RKO (cell line): ENCODE measurements at places on chromosomes 2 and 18.
A peak's percentile ranks its signal among the peaks of the same experiment; 100 is the strongest.

GRCh38 chr2:23360571-23361125 is 24.3 kb upstream of the KLHL29 start:
- DNase-seq, result peak; percentile 36

GRCh38 chr2:182883451-182883850 is 17.0 kb upstream of the FRZB start:
- no peak for DNase-seq

GRCh38 chr2:220946552-220946951 is 625.6 kb downstream of the EPHA4 start:
- no peak for DNase-seq

DNA sequence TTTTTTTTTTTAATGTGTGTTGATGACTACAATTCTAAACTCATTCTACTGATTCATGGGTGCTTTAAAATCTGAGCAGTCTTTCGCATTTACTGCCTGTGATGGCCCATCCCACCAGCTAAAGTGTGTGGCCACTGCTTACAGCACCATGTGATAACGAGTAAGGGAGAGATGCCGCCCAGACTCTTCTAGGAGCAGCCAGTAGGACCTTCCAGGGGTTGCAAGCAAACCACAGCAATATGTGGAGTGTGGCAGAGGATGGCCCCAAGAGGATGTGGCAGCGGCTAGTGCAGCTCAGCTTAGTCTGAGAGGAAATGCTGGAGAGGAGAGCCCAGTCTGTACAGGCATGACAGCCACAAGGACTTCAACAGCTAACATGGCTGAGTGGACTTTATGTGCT is 14.9 kb downstream of the IL1B start:
- no peak for DNase-seq

- DNase-seq, result no peak
Observed at GRCh38 chr2:74317701-74318100, 25.5 kb downstream of the SLC4A5 start.

GRCh38 chr2:241545106-241545505 is 13.4 kb upstream of the BOK start:
- DNase-seq, result no peak

GRCh38 chr2:120373424-120373823 is 27.5 kb downstream of the INHBB start:
- DNase-seq, result no peak

DNA sequence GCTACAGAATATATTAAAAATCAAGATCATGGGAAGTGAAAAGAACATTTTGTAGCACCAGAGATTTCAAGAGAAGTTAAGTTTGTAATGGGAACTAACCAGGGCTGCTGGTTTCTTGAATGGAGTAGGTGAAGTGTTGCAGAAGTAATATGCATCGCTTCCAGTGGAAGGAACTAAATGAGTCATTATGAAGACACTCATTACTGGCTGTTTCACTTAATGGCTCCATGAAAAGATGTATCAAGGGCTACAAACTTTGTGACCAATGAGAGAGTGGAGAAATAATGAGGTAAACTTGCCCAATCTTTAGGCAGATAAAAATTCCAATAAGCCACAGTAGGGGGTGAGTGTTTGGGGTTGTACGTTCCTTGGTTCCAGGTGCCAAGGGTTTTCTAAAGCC is 380.4 kb upstream of the POU3F3 start:
- no peak for DNase-seq

GRCh38 chr2:151762694-151763093 is 28.4 kb upstream of the NEB start:
- no peak for DNase-seq

- no peak for DNase-seq
Observed at GRCh38 chr2:128384446-128384845, 65.8 kb upstream of the HS6ST1 start.

GRCh38 chr2:202036601-202037037 is 3.0 kb downstream of the FZD7 start:
- no peak for DNase-seq

- no peak for DNase-seq
Observed at GRCh38 chr2:233387667-233388528, 33.6 kb downstream of the DGKD start.

- DNase-seq, result peak; percentile 17
Observed at GRCh38 chr2:235740821-235741220, 247.0 kb downstream of the AGAP1 start.

DNA sequence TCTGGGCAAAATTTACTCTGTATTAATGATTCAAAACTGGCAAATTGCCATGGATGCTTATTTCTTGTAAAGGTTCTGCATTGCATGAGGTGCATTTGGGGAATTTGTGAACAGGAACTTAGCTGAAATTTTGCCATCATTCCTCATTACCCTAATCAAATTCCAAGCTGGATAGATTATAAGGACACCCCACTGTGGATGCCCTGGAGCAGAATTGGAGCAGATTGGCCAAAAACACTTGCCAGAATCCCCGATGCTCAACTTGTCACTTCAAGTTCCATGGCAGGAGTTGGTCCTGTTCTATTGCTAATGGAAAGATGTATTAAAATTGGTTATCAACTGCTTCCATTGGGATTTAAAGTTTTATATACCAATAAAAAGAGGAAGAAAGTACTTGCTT is 237.9 kb downstream of the CCDC102B start:
- no peak for DNase-seq

DNA sequence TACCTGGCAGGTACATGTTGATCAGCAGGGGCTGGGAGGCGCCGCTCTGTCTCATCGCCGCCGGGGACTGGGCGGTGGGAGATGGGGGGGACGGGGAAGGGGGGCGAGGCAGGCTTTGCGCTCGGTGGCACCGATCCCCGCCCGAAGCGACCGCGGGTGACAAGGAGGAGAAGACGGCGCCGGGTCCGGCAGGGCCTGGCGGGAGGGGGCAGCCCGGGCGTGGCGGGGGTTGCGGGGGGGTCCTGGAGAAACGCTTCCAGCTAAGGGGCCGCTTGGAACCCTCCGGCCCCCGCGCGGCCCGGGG is at the start of gene FEV:
Gene FEV (minus strand): TSS at position 164 of the 304 bp plus-strand sequence. CDS start 109 bp downstream, at position 55.
- no peak for DNase-seq

GRCh38 chr2:17318013-17318412 is 200.2 kb downstream of the RAD51AP2 start:
- DNase-seq, result no peak

DNA sequence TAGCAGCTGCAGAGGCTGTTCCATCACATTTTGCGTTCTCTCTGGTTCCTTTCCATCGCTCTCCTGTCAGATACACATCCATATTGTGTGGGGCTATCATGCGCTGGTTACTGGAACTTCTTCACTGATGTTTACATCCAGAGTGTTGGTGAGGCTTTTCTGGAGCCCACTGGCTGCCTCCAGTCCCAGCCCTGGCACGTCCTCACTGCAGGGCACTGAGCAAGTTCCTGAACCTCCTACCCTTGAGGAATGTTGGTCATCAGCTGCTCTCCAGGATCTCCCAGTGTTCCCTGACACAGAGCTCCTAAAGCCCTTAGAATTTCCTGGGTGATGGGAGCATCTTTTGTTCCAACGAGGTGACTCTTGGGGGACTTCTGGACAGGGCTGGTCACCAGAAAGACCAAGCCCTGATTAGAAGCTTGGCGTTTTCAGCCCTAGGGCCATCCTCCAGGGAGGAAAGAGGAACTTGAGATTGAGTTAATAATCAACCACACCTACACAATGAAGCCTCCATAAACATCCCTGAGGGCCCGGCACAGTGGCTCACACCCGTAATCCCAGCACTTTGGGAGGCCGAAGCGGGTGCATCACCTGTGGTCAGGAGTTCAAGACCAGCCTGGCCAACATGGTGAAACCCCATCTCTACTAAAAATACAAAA is 81.3 kb downstream of the TFCP2L1 start:
- no peak for DNase-seq

DNA sequence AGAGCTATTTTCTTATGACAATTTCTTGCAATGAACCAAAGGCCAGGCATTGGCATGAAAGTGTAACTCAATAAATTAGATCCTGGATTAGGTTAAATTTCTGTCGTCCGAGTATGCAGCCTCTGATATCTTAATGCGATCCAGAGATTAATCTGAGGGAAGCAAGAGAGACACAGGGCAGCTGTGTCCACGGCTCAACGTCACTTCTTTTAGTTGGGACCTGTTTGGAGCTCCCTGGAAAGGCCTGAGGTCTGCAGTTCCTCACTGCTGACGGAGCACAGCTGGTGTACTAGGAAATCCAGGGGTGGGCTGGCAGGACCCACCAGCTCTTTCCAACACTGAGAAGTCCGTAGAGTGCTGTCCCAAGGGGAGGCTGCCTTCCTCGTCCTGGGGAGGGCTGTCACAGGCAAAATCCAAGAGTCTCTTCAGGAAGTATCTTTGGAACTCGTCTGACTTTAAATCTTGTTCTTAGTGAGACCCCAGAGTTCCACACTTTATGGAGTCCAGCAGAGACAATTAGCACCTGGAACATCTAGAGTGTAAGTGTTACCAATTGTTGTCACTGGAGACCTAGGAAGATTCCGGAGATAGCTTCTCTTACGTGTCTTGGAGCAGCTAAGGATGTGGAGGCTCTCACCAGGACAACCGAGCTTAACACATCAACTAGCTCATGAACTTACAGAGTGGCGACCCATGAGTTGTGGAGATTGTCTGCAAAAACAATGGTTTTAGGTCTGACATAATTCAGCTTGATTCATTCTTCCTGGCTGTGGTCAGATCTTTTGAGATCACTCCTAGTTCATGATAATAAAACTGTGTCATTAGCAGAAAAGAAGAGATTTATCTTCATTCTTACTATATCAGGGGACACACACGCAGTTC is 173.7 kb downstream of the ACKR3 start:
- no peak for DNase-seq

DNA sequence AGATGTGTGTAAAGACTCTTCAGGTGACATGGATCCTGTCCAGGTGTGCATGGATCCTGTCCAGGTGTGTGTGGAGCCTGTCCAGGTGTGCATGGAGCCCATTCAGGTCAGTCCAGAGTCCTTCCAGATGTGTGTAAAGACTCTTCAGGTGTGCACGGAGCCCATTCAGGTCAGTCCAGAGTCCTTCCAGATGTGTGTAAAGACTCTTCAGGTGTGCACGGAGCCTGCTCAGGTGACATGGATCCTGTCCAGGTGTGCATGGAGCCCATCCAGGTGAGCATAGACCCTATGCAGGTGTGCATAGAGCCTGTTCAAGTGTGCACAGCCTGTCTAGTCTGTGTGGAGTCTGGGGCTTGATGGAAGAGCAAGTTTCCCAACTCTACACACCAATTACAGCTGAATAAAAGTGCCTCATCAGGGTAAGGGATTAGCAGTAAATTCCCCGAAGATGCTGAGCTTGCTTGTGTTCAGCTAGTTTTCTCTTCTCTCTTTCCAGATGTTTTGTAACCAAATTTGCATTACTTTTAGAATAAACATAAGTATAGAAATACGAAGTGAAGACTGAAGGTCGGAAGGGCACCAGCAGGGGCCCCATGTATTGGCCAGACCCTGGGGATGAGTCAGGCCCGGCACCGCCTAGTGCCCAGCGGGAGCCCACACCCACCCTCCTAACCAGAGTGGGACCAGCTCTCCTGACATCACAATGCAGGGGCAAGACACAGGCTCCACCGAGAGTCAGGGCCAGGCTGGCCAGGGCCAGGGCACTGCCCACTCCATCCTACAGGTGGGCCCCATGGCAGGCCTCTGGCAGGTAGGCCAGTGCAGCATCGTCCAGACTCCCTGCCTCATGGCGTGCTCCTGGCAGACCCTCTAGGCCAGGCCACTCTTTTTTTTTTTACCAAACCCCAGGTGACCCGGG is 38.6 kb upstream of the GPC1 start:
- DNase-seq, result no peak

DNA sequence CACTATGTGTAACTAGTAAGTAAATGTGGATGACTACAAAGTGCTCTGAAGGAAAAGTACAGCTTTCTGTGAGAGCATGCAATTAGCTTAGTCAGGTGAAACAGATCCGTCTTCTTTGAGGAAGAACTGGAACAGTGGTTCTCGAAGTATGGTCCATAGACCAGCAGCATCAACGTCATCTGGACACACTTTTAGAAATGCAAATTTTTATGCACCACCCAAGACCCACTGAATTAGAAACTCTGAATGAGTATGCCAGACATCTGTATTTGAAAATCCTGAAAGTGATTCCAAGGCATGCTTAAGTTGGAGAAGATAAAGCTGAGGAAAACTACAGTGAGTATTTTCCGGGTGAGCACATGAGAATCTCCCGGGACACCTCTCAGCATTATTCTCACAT is 130.7 kb upstream of the SPHKAP start:
- DNase-seq, result no peak

DNA sequence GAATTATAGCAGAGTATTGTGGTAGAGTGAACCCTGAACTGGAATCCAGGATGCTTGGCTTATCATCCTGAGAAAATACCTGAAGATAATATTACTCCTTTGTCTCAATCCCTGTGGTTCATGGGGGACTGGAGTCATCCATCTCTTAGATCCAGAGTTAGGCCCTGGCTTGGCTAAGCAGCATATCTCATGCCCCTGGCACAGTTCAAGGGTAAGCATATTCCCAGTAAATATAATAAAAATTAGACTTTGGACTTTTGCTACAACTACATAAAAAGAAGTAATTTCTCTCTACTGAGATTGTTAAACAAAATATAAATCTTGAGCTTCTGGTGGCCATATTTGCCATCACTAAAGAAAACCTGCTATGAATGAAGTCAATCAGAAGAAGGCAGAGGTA is 47.7 kb upstream of the STK39 start:
- no peak for DNase-seq

DNA sequence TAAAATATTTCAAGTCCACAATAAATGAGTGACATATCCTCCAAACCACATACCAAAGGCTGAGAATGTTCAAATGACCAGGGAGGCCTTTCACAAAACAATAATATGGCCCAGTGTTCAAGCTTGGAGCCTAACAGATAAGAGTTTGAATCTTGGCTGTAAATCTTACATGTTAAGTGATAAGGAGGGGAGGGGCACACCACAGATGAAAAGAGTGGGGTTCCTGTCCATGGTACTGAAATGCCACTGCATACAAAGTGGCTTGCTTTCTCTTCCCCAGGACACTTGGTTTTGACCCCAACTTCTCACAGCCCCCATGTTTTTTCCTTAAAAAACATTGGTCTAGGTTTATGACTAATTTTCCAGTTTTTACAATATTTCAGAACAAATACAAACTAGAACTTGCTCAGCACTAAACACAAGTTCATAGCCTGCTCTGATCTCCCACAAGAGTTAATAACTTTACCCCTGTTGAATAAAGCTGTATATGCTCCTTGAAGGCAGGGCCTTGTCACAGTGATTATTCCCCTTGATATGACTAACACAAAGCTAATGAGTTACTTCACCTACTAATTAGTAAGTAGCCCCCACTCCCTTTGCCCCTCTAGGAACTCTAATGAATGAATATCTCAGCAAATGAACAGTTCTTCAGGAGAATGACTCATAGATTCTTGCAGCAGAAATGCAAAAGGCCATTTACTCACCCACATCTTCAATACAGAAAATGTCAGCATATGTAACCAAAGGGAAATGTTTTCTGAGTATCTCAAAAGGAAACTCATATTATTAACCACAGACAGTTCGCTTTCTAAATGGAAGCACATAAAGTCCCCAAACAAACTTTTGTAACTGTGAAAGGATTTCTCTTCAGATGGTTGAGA is 142.2 kb downstream of the SATB2 start:
- DNase-seq, result peak; percentile 30

- DNase-seq, result peak; percentile 1
Observed at GRCh38 chr18:22609642-22610041, 191.9 kb upstream of the CTAGE1 start.
